ENCODE measurements at places on chromosomes 7 and 10.
A peak's percentile ranks its signal among the peaks of the same experiment; 100 is the strongest.

DNA sequence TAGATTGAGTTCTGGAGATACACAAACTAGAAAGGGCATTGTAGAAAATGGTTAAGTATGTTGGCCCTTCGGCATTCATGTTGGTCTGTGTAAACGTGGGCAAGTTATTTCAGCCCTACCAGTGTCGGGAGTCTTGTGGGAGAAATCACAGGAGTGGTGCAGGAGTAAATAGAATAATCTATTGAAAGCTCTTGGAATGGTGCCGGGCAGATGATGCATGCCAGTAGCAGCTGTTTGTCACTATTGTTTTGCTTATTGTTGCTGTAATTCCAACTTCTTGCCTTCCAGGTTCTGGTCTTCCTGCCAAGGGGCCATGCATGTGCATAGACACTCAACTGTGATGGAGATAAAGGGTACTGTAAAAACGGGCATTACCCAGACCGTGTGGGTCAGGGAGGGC, 259.4 kb downstream of the CAMK1D start:
- no peak for ATAC-seq

DNA sequence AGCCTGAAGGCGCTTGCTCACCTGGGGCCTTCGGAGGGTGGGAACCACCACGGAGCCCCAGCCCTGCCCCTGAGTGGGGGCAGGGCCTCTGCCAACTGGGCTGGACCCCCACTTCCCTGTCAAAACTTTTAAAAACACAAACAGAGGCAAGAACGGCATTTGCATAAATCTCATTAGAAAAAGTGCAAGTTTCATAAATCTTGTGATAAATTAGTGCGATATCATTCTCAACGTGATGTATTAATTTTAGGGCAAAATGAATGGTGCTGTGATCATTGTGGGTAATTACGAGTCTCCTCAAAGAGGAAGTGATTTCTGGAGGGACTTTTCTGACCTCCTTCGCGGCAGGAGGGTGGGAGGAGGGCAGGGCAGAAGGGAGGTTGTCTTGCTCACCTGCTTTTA, 98.3 kb downstream of the CDH23 start:
- no peak for ATAC-seq

DNA sequence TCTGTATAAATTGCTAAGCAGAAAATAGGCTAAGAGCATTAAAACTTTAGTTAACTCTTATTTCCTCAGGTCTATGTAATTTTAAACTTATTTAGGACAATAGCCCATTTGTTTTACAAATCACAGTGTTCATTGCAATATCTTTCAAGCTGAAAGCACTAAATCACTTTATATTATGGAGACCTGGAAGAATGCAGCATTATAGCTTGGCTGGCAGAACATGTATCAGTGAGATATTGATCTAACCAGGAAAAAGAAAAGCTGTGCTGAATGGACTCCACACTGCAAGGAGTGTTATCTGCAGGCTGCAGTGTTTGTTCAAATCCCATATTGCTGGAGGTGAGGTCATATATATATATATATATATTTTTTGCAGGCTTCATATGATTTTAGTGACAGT, 517.5 kb downstream of the NRG3 start:
- no peak for ATAC-seq

DNA sequence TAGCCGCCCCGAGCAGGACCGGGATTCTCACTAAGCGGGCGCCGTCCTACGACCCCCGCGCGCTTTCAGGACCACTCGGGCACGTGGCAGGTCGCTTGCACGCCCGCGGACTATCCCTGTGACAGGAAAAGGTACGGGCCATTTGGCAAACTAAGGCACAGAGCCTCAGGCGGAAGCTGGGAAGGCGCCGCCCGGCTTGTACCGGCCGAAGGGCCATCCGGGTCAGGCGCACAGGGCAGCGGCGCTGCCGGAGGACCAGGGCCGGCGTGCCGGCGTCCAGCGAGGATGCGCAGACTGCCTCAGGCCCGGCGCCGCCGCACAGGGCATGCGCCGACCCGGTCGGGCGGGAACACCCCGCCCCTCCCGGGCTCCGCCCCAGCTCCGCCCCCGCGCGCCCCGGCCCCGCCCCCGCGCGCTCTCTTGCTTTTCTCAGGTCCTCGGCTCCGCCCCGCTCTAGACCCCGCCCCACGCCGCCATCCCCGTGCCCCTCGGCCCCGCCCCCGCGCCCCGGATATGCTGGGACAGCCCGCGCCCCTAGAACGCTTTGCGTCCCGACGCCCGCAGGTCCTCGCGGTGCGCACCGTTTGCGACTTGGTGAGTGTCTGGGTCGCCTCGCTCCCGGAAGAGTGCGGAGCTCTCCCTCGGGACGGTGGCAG, at the start of gene MGMT:
MGMT (plus strand) TSS at position 539 of the 656 bp plus-strand sequence.
- peak; percentile 96 for ATAC-seq

DNA sequence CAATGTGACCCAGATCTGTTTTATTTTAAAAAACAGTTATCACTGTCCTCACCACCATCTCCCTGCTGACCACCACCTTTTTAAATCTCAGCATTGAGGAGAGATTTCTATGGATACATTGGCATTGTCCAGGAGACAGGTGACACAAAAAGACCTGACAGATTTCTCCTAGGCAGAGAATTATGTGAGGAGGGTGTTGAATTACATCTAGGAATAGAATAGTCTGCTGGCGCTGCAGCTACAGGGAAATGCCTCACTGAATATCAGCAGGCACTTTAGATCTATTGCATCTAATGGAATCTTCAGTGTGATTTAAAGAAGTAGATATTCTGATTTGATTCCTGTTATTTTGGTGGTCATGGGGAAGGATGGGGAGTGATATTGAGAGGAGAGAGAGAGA, 593.5 kb downstream of the NRG3 start:
- ATAC-seq, result no peak

- ATAC-seq, result no peak
Observed at GRCh38 chr10:54131833-54132232, 669.2 kb downstream of the PCDH15 start.

- ATAC-seq, result peak; percentile 2
Observed at GRCh38 chr10:61901829-61902444, 438 bp downstream of the ARID5B start.

DNA sequence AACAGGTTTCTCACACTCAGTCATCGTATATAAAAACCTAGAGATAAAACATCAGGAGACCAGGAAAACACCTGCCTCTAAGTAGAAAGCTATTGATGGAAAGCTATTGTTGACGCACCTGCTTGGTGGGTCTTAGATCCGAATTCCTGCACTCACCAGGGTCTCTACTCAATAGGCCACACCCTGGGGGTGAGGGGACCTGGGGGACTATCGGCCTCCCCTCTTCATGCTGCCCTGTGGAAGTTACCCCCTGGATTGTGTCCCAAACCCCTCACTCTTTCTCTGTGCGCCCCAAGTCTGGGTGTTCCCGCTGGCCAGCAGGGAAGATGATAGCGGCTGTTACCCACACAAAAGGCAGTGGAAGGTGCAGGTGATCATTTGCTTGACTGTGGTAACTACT, 313.0 kb downstream of the WDR37 start:
- no peak for ATAC-seq

DNA sequence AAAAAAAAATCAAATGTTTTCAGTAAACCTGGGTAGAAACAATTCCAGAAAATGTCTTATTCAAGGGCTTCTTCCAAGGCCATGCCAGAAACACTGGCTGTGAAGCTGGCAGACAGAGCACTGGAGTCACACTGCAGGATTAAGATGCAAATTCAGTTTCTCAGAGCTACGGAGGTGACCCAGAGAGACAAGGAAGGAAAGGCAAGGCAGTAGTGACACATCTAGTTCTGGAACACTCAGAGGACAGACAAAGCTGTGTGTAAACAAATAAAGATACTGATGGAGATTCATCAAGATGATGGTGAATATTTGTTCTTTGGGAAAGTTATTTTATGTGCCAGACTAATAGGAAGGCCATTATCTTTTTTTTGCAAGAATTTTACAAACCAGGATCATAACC, 608.3 kb upstream of the C7orf33 start:
- ATAC-seq, result no peak
